ENCODE measurements at places on chromosomes 12 and 14.
A peak's percentile ranks its signal among the peaks of the same experiment; 100 is the strongest.

GRCh38 chr14:55099756-55100155, 29.3 kb upstream of the LGALS3 start:
- no peak for DNase-seq

DNA sequence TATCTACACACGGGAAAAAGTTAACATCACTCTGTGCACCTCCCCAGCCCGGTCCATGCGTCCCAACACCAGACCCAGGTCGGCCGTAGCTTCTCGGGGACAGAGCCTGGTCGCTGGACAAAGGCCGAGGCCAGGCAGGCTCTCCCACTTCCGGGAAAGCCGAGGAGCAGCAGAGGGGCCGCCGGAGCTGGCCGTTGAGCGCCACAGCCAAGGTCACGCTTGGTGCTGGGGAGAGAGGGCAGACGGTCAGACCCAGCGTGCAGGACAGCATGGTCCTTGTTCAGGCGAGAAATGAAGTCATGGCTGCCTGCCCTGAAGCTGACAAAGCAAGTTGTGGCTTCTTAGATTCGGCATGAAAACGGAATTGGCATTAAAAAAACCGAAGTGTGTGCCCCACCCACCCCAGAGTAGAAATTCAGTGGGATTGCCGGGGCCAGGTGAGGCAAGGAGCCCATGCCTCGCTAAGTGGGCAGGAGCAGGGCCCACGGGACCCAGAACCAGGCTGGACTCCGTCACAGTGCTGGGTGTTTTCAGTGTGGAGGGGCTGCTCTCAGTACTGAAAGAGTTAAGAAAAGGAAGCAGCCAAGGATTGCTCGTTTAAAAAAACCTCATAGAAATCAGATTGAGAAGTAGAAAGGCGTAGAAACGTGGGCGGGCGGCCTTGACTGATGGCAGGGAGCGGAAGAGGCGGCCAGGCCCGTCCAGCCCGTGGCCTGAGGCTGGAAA, 4.3 kb downstream of the ARL6IP4 start:
- DNase-seq = no peak

- peak; percentile 38 for DNase-seq
Observed at GRCh38 chr12:10361622-10362021, 28.2 kb downstream of the KLRK1 start.

DNA sequence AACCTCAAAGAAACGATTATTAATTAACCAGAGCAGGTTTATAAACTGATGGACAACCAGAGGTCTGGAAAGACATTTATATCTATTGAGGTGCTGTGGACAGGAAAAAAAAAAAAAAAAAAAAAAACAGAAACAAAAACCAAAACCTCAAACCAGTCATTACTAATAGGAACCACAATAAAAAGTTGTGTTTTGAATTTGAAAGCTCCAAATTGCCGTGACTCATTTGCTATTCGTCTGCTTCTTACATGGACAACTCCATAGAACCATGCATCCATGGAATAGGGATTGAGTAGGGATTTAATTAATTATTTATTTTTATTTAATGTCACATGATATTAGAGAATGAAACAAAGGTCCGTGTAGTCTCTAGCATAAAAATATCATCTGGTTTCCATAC, 134.1 kb upstream of the SSTR1 start:
- no peak for DNase-seq

- DNase-seq = peak; percentile 8
Observed at GRCh38 chr14:25394356-25394755, 344.4 kb upstream of the STXBP6 start.
